ENCODE measurements at places on chromosomes 4 and X.

DNA sequence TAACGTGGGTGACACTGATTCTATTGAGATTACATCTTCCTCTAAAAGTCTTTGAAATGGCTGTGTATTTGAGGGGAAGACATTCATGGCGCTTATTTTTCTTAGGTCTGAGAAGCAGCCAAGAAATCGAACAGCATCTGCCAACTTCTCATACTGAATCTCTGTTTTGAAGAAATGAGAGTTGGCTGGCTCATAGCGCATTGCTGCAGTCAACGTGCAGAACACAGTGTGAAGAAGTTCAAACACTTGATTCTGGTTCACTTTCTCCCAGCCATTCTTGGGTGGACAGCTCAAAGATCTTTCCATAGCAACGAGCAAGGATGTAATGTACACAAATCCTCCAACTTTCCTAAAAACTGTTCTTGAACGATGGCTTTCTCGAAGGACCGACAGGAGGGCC is 156.5 kb downstream of the WDFY3 start:
- no peak for DNase-seq

DNA sequence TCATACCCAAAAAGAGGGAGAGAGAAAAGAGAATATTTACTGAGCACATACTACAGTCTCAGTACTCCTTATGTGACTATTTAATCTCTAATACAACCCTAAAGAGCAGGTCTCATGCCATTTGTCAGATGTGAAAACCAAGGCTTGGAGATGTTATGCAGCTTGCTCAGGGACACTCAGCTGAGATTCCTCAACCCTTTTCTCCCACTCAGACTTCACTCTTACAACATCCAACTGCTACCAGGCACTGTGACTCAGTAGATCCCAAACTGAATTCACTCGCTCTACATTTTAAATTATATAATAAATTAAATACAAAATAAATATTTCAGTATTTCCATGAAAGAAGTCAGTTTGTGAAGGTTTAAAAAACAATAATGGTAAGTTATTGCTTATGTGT is 53.7 kb downstream of the TSPAN5 start:
- no peak for DNase-seq

GRCh38 chrX:20952180-20952579 is 422.0 kb upstream of the CNKSR2 start:
- no peak for DNase-seq

- no peak for DNase-seq
Observed at GRCh38 chrX:155048977-155049619, 21.8 kb downstream of the CMC4 start.

DNA sequence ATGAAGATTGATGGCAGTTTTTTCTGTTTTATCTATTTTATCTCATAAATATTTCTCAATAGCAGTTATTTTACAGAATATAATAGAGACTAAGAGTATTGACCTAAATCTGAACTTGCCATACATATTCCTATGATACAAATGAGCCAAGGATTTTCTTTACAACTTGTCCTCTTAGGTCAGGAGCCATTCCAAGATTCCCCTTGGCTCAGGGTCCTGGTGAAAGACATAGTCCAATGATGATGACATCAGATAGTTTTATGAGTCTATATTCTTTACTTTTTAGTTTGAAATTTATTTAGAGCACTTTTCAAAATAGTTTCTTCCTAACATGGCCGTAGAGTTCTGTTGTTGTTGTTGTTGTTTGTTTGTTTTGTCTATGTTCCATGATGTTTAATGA is 869.1 kb upstream of the GRID2 start:
- no peak for DNase-seq

All from iPS DF 19.7 (cell line).